A549 (cell line): ENCODE measurements at places on chromosomes 1 and 21. TPM values are rescaled to one million over a fixed set of nuclear protein-coding genes. Genes with fewer than 3 reads are reported as not detected.

The KCND3 gene
- 0.01 to 0.04 TPM in 2 of 3 replicates, not detected in the other for polyA plus RNA-seq

DNA sequence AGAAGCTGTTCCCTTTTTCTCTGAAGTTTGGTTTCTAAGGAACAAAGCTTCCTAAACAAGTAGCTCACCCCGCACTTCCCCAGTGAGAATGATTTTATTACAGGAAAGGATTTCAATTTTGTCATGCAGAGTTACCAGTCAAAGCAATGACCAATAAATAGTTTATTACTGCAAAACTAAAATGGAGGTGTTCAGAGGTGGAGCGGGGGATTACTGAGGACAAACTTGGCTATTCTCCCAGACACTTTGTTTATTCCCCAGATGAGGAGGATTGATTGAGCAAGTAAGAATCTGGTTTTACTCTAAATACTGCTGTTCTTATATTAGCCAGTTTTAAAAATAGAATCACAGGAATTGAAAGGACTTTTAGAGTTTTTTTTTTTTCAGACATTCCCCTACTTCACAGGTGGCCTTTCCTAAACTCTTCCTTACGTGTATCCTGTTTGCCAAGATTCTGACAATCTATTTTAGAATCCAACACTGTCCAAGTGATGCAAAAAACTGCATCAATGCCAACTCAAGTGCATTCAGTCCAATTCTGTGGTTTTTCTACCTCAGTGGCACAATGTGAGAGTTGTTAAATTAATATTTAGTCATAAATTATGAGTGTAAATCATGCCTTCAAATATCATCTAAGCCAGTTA, 136.1 kb downstream of the TNFSF18 start:
- no peak for DNase-seq

The OPTC gene
- not detected in 3 replicates for polyA plus RNA-seq

The NUAK2 gene
- polyA plus RNA-seq, result 37.8 to 40.9 TPM (median 38.8 TPM) in 3 replicates

- DNase-seq, result no peak
Measured at GRCh38 chr1:175319912-175320230, 127.3 kb upstream of the KIAA0040 start.

The NMNAT2 gene
- 0.63 to 0.88 TPM (median 0.72 TPM) in 3 replicates for polyA plus RNA-seq

The GJB3 gene
- 0.75 to 0.84 TPM (median 0.76 TPM) in 3 replicates for polyA plus RNA-seq

The FCER1G gene
- 0.25 TPM in 1 of 3 replicates, not detected in the others for polyA plus RNA-seq

DNA sequence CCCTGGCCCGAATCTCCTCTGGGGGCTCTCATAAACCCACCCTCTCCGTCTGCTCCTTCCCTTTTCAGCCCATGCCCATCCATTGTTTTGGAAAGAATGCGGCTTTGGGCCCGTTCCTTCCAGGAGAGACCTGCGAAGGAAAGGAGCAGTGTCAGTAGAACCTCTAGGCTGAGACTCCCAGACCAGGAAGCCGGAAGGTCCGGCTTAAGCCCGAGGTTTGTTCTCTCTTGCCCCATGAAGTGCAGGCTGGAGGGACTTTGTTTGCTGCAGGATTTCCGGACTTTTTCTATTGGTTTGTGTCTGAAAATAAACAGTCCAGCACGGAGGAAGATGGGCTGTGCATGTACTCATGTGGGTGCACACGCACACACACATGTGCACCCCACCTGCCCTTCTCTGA, 49.8 kb downstream of the ELK4 start:
- no peak for DNase-seq
